ENCODE measurements at places on chromosomes 13 and 19.

DNA sequence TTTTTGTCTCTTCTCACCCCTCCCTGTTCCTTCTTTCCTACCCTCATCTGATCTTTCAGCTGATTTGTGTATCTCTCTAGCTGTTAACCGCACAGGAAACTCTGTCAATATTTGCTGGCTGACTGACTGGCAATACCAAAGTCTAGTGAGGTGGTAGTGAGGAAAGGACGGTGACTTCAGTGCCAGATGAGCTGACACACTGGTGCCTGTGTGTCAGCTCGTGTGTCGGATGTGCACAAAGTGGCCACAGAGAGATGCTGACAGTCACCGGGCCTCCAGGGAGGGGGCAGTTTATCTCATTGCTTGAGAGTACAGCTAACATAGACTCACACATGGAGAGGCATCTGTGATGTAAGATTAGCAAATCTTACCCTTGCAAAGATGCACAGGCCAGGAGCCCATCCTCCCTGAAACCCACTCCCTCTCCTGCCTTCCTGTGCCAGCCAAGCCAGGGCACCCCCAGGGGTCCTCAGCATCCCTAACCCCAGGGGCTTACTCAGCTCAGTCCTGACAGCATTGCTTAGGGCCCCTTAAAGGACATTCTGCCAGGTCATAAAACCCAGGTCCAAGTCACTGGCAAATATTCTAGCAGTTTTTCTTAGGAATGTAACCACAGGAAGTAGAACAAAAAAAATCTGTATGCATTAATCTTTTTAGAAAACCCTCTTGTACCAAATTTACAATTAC, 80.2 kb downstream of the SHISA2 start:
- DNase-seq, result no peak

DNA sequence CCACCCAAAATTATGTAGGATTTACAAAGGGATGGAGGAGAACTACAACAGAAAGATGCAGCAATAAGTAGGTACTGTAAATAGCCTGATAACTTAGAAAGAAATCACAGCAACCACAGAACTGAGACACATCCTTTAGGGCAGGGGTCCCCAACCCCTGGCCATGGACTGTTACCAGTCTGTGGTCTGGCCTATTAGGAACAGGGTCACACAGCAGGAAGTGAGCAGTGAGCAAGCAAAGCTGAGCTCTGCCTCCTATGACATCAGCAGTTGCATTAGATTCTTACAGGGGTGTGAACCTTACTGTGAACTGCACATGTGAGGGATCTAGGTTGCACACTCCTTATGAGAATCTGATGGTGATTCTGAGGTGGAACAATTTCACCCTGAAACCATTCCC, 997.6 kb downstream of the DIAPH3 start:
- no peak for DNase-seq

DNA sequence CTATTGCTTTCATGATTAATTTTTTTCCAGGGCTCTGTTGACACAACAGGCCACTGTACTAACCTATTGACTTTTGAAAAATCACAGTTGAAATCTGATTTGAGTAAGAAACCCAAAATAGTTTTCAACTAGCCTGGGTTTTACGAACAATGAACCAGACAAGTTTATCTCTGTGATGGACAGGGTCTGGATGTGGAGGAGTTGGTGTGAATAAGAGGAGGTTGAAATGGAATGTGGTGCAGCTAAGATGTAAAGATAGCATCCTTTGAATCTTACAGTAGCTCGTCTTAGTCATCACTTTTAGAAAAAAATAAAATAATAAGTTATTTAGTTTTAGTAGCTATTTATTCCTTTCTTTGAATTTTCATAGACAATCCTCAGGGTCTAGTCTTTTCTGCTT, 8.3 kb upstream of the OXGR1 start:
- DNase-seq, result no peak

- no peak for DNase-seq
Measured at GRCh38 chr13:86918682-86919081, 752.5 kb upstream of the SLITRK5 start.

DNA sequence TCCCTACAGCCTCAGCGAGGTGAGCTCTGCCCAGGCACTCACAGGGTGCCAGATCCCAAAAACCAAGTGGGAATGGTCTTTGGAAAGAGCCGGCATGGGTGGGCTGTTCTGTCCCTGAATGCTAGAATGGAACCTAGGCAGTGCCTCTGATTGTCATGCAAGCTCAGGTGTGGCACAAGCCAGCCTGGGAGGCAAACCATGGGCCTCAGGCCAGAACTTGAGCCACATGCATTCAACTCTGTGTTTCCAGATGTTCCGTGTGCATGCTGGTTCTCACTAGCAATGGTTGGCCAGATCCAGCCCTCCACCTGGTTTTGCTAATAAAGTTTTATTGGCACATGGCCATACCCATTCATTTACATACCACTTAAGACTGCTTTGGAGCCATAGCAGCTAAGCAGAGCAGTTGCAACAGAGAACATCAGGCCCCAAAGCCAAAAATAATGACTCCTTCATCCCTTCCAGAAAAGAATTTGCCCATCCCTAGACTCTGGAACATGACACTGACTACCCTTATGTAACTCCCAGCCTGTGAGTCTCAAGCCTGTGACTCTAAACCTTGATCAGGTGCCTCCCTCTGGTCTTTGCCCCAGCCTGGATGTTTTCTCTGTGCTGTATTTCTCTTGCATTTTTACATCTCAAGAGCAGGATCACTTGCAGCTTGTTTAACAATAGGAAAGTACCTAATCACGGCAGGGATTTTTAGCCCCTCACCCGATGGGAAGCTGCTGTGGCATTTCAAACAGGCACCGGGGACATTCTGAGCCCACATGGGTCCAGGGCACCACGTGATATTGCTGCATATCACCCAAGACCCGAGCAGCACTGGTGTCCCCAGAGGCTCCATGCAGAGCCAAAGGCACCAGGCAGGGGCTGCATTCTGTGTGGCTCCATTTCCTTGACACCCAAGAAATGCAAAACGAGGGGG, 55.4 kb upstream of the USE1 start:
- DNase-seq, result no peak

GRCh38 chr13:49502954-49503353, 7.2 kb downstream of the PHF11 start:
- no peak for DNase-seq

DNA sequence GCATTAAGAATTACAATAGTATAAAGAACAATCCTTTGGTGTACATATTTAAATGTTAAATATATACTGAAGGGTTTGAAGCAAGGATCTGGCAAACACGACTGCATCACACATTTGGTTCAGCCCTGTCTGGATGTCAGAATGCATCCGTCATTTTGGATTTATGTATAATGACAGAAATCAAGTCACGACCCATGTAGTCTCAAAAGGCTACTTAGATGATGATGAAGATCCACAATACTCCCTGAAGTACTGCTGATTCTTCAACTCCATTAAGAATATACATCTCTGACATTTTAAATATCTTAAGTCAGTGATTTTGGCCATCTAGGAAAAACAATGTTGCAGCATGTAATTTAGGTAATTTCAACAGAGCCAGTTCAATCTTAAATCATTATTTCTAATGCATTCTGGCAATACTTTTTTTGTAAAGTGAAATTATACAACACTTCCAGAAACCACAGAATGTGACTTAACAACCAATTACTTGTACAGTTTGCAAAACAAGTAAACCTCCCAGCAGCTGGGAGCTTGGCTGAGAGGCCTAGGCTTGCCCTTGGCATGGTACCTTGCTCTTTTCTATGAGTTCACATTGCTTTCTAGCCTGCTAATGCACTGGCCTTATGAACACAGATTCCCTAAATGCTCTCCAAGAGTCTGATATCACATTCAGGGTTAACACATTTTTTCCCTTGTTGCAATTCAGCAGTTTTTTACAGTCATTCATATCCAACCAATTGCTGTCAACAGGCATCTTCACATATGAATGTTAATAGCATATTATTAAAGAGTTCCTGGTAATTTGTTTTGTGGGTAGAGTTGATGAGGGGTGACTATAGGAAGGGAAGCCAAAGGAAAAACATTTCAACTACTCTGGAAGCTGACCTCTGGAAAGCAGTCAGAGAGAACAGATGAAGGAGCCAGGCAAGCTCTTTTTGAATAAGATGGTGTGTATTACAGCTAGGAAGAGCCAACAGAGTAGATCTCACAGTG, 175.2 kb downstream of the ENOX1 start:
- no peak for DNase-seq

DNA sequence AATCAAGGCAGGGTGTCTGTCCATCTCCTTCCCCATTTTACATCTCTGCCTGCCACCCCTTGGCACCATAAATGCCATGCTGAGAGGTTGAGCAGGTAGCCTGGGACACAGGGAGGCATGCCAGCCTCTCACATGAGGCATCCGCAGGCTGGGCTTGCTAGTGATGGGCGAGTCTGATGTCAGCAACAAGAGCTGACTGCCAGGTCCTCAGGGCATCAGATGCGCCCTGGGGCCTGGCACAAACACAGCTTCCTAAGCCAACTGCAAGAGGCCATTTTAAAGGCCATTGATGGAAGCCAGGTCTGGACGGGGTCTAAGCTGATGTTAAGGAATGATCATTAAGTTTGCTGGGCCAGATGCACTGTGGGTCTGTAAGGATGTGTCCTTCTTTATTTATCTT, 34.6 kb downstream of the MYH14 start:
- DNase-seq, result no peak

DNA sequence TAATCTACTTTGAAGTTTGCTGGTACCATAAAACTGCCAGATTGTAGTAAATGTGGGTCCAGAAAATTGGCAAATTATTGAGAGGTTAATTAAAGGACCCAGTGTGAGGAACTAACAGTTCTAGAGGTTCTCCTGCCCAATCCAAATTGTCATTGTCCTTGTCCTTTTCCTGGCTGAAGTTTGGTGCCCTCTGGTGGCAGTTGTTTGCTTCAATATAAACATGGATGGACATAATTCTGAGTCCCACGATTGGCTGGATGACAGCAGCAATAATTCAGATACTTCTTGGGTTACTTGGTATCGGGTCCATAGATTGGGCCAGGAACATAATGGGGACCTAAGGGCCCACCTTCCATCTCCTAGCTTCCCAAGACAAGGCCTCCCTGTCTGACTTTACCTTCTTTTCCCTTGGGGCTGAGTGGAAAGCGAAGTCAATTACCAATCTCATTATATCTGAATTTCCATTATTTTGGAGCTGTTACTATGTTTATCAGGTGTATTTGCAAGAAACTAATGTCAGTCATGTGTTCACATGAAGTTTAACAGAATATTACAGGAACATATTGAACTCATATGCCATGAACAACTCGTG, 33.8 kb upstream of the GARRE1 start:
- no peak for DNase-seq

DNA sequence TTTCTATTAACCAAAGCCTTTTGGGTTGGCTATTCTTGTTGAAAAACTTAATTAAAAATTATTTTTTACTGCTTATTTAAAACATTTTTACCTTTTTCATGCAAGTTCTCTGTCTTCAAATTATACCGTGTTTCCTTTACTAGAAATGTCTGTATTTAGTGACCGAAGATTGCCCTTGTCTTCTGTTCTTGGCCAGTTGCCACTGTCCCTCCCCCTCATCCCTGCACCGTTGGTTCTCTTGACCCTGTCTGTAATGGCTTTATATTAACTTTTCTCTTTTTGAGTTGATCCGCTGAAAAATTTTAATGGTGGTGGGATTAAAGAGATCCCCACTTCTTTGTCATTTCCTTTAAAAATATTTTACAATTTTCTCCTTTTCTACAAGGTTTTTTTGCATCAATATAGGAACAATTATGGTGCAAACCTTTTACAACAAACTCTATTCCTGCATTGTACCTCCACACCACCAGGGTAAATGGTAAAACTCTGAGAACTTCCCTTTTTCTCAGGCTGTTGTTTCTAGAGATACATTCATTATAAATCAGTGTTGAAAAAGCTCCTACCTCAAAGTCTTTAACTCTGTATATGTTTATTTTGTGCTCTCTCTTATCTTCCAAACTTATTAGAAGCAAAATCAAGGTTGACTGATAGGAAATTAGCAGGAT, 12.9 kb upstream of the RNF113B start:
- DNase-seq, result no peak

DNA sequence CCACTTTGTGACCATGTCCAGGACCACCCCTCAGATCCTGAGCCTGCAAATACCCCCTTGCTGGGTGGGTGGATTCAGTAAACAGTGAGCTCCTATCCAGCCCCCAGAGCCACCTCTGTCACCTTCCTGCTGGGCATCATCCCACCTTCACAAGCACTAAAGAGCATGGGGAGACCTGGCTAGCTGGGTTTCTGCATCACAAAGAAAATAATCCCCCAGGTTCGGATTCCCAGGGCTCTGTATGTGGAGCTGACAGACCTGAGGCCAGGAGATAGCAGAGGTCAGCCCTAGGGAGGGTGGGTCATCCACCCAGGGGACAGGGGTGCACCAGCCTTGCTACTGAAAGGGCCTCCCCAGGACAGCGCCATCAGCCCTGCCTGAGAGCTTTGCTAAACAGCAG, 7.7 kb upstream of the CEACAM7 start:
- DNase-seq, result no peak

Measured in GM18507 (cell line).